Ureter (tissue), 1 donor: ENCODE measurements at places on chromosomes 5 and 9. TPM values are rescaled to one million over a fixed set of nuclear protein-coding genes. Genes with fewer than 3 reads are reported as not detected.

The EQTN gene
- total RNA-seq, result 0.44 TPM

The SPTLC1 gene
- 77.7 TPM for total RNA-seq

The UBAP2 gene
- total RNA-seq, result 54.6 TPM

The MTAP gene
- 75.5 TPM for total RNA-seq

The NEUROG1 gene
- total RNA-seq, result not detected

The HMMR gene
- 0.31 TPM for total RNA-seq
